ENCODE measurements at places on chromosomes 1 and 21.

DNA sequence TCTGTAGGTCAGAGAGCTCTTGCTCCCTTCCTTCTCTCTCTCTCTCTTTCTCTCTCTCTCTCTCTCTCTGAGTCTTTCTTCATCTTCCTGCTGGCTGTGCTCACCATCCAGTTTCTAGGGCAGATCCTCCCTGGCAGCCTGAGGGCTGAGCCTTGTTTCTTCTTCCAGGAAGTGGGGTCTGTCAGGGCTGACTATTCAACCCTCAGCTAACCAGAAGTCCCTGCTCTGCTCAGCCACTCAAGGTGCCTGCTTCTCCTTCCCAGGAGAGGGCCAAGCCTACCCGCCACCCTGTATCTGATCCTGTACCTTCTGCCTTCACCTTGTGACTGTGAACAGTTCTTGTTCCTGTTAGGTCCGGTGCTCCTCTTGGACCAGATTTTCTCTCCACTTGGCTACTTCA is 107.6 kb upstream of the ETV3 start:
- no peak for DNase-seq

DNA sequence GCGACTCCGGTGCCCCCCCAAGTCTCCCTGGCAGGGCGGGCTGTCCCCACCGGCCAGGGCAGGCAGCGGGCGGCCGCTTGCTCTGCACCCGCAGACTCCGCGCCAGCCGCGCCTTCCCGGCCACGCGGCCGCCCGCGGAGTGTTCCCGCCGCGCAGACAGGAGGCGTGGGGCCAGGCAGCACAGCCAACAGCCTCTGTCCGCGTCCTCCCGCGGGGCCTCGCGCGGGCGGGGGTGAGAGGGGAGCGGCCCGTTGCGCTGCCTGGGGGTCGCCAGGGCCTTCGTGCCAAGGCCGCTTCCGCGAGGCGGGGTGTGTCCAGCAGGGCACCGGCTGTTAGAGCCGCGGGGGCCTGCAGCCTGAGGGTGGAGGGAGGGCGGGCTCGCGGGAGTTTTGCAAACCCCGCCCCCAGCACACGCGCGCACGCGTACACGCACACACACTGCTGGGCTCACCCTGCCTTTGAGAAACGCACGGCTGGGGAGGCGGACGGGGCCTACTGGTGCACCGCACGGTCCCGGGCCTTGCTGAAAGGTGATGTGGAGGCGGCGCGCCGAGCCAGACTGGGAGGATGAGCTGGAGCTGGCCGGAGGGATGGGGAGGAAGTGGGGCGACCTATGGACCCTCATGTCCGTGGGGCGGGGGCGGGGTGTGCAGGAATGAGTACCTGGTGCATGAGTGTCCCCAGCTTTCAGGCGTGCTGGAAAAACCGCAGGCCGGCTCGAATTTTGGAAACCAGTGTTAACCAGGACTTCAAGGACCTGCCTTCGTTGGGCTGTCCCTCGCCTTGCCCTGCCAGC is 41.5 kb downstream of the KIAA1614 start:
- no peak for DNase-seq

DNA sequence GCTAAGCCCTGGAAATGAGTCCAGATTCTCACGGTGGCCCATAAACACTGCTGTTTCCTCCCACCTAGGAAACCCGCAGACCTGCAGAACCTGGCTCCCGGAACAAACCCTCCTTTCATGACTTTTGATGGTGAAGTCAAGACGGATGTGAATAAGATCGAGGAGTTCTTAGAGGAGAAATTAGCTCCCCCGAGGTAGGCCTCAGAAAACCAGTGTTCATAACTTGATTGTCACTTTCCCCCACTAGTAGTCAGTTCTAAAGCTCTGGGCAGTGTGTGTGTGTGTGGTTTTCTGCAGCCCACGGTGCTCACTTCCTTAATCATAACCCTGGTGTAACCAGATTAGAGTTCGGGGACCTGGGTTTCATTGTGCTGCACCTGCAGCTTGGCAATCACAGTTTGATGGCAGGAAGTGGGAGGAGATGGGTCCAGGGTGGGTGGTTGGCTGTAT is 39.1 kb downstream of the CLIC6 start:
- DNase-seq: no peak

DNA sequence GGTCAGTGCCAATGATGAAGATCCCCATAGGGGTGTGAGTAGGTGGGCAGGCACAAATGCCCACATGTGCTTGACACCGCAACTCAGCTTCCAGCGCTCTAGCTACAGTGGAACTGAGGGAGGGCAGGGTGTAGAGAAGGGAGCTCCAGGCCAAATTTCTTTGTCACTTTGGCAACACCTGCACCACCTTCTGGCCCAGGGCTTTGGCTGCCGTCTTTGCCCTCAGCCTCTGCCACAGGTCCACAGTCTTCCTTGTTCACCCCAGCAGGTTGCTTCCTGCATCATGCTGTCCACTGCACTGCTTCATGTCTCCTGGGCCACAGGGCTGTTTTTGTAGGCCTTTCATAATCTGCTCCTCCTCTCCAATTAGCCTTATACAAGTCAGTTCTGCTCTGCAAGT is 20.4 kb upstream of the FMOD start:
- no peak for DNase-seq

DNA sequence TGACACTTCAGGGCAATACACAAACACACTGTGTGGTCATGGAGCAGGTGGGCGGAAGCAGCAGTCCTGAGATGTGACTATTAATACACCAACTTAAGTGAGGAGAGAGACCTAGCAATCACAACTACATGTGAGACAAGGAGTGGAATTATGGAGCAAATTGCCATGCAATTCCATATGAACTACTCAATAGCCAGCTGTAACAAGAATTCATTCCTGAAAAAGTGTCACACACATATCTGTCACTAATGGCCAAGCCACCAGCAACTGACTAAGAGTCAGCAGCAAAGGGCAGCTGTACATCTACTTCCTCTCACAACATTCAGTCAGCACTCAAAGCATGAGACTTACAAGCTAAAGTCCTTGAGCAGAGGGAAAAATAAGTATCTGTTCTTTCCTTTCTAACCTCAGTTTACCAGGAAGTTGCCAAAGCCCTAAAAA is 46.2 kb downstream of the GPR3 start:
- DNase-seq: no peak

DNA sequence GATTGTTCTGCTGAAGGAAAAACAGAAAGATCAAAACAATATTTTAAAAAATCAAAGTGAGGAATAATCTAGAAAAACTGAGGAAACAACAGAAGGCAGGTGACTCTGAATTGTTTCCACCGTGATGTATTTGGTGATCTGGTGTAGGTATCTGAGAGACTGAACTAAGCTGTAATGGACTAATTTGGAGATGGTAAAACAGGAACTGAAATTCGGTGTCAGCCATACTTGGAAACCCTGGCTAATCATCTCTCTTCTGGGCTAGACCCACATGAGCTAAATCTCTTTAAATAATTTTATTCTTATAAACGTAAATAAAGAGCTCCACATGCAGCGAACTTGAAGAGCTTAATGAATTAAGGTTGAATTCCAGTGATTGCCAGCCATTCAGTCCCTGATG is 1226.1 kb downstream of the NCAM2 start:
- DNase-seq: no peak

DNA sequence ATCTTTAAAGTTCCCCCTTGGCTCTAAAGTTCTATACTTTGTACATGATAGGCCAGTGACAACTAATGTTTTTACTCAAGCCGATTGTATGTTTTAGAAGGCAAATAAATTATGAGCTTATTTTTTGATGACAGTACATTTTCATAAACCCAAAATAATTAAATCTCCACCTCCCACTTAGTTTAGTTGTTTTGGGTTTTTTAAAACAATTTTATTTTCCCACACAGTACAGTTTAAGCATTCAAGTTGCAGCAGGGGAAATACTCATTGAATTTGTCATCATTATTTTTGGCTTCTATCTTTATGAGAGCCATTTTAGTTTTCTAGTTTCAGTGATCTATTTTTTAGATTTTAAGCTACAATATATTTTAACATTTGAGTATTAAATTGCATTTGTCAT is 93.6 kb downstream of the OLFML2B start:
- DNase-seq: no peak

DNA sequence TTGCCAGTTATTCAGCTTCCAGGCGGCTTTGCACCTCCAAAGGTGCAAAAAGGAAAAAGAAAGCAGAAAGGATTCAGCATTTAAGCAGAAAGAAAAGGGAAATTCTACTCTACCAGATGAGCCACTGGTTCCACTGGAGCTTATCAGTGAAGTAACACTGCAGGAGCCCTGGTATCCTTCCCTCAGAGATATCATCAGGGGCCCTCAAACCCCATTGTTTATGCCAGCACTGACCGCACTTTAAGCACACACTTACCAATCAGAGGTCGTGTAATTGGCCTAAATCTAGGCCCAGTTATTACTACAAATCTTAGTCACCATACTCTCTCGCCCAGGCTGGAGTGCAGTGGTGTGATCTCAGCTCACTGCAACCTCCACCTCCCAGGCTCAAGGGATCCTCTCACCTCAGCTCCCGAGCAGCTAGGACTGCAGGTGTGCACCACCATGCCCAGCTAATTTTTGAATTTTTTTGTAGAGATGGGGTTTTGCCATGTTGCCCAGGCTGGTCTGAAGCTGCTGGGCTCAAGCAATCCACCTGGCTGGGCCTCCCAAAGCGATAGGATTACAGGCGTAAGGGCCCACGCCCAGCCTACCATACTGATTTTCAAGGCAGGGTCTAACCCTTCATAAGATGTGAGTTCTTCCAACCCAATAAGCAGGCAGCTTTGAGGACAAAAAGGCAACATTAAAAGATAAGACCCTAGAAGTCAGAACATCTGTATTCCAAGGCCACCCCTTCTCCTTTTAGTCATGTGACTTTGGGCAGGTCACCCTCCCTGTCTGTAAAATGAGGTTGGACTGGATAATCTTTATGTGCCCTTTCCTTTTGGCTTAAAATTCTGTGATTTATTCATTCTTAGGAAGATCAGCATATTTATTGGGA is 125.3 kb downstream of the SYT2 start:
- no peak for DNase-seq

DNA sequence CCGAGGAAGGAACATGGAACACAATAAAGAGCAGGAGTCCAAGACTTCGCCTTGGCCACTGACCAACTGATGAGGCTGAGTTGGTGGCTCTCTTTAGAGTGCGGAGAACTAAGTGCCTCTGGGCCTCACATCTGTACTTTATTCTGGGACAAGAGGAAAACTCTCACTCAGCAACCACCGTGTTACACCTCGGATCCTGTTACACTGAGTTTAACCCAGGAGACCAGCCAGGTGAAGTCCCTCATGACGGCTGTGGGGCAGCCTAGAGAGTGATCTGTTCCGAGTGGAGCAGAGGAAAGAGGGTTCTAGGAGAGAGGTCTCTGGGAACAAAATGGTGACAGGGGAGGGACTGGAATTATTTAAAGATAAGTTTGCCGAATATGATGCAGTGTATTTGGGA is 33.5 kb upstream of the AGL start:
- no peak for DNase-seq

- no peak for DNase-seq
Observed at GRCh38 chr1:201605385-201606010, 66.6 kb downstream of the NAV1 start.

DNA sequence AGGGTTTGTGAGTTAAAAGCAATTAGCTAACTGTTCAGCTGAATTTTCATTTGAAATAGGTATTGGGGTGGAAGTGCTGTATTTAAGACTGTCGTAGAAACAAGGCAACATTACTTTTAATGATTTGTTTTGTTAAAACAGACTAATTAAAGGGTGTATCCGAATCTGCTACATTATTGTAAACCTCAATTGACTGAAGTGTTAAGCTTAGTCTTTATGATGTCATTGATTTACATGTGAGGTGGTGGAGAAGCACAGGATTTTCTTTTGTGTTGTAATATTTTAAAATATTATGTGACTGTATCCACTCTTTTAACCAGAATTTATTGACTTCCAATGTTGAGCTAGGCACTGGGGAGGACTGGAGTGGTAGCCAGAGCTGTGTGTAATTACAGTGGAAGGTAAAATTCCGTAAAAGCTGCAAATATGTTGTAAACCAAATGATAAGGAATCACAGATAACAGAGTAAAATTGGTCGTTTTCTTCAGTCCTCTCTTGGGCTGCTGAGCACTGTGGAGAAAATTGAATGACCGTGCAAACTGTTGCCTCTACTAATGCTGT is 1.6 kb downstream of the HOOK1 start:
- no peak for DNase-seq

DNA sequence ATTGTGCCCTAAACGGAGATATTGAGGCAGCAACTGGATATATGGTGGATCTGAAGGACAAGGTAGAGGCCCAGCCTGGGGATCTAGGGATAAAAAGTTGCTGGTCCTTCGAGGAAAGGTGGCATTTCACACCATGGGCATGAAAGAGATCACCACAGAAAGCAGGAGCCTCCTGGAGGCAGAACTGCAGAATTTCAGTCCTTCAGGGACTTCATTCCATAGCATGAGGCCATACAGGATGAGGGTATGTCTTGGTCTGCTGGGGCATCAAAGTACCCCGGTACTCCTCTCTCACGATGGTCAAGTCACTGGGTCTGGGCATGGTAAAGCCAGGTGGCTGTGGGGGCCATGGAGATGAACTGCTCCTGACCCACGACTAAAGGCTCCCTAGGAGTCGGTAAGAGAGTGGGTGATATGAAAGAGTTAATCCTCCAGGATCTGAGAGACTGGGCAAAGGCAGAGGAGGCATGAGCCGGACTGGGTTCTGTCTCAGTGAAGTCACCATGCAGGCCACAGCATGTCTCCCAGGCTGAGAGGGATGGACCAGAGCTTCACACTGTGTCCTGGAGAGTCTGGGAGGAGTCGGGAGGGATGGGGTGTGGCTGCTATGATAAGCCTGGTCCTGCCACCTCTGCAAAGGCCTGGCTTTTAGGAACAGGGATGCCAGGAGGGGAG is 5.8 kb upstream of the SPRR5 start:
- DNase-seq: no peak

GRCh38 chr1:178528953-178529335 is 16.0 kb downstream of the TEX35 start:
- no peak for DNase-seq
